Muscle of back (tissue), 13 donors: ENCODE measurements at places on chromosomes 3 and 15.
A peak's percentile ranks its signal among the peaks of the same experiment; 100 is the strongest.

- no peak for DNase-seq
Measured at GRCh38 chr15:91651251-91651650, 202.3 kb upstream of the SLCO3A1 start.

- no peak for DNase-seq
Measured at GRCh38 chr3:180183346-180183745, 146.6 kb upstream of the PEX5L start.

DNA sequence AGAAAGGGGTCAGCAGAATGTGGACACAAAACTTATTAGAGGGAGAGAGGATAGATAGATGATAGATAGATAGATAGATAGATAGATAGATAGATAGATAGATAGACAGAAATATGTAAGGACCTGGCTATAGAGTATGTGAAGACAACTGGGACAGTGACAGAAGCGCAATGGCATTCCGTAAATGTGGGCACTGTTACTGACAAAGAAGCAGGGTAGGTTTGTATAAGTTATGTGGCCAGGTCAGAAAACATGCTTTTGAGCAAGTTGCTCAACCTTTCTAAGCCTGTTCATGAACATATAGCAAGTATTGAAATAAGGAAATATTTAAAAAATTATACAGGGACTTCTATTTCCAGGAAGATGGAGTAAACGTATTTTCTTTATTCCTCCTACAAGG, 17.3 kb upstream of the SNTN start:
- DNase-seq, result no peak

- no peak for DNase-seq
Measured at GRCh38 chr3:10423171-10423882, 82.1 kb downstream of the ATP2B2 start.

DNA sequence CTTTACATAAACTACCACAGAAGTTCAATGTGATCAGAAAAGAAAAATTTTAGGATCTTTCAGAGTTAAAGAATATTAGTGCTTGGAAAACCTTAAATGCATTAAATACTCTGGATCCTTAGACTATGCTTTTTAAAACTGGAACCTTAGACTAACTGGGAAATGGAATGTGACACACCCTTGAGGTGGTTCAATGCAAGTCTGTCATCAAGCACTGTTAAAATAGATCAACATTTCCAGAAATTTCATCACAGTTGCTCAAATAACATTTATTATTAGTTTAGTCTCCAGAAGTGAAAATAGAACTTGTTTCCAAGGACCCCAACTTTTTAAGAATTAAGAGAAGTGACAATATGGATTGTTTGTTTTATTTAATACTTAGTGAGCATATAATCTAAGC, 71.8 kb downstream of the GAP43 start:
- no peak for DNase-seq

DNA sequence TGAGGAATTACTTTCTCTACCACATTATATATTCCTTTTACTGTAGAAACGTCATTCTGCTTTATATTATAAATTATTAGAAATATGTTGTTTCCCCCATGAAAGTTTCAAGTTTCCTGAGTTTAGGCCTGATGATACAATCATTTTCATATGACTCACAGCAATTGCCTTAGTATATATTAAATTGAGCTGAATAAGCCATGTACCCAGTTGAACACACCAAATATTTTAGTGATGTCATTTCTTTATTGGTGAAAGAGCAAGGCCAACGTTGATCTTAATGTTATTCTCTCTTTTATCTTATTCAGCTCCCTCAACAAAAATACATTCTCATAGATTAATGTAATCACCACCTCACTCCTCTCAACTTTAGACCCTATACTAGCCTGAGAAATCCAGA, 30.8 kb downstream of the B3GNT5 start:
- DNase-seq, result no peak

DNA sequence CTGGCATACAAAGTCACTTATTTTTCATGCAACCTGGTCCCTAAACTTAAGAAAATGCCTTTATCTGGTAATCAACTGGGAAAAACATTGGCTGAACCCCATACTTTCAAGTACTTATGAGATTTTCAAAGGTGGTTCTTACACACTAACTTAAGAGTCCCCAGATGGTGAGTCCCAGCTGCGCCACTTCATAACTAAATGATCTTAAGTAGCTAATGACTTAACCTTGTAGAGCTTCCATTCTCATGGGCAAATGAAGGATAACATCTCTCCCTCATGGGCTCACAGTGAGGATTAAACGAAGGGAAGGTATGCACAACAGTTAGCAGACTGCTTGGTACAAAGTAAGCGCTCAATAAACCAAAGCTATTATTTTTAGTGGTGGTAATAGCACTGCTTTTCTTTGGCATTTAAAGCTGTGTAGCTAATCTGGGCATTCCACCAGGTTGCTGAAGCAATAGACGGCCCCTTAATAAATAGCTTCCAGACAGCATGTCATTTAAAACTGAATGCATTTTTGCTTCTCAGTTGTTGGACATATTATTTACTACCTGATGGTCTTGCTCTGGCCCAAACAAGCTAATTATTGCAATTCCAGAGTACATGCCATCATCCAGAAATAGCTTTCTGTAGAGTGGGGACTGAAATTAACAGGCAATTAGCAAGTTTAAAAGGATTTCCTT, 55.4 kb downstream of the LIPC start:
- no peak for DNase-seq

DNA sequence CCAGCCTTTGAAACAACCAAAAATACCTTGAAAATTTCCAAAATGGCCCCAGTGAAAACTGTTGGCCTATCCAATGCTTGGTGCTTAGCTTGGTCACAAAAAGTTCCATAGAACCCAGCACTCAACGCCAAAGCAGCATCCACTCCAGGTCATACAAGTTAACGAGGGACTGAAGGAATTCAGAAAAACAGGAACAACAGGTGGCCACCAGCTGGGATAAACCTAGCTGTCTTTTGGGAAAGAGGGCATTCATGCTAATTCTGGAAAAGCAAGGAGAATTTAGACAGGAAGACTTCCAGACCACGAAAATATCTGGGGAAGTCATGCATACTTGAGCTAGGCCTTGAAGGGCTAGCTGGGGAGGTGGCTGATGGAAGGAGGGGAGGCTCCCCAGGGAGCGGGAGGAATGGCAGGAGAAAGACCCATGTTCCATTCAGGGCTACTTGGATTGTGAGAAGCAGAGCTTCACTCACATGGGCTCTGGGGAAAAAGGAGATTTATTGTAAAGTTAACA, 28.6 kb downstream of the COLQ start:
- no peak for DNase-seq

DNA sequence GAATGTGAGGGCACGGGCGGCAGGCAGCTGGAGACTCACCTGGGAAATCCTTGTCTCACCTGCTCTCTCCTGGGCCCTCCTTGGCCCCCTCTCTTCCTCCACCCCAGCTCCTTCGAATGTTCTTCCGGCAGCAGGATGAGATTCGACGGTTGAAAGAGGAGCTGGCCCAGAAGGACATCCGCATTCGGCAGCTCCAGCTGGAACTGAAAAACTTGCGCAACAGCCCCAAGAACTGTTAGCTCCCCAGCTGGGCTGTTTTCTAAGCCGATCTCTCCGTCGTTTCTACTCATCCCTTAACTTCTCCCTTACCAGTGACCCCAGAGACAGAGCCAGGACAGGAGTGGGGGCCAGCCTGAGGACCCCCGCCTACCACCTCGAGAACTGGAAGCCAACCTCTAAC, 95.0 kb downstream of the ANP32A start:
- peak; percentile 89 for DNase-seq

GRCh38 chr3:127339928-127340861, 52.3 kb upstream of the PRR20G start:
- no peak for DNase-seq

DNA sequence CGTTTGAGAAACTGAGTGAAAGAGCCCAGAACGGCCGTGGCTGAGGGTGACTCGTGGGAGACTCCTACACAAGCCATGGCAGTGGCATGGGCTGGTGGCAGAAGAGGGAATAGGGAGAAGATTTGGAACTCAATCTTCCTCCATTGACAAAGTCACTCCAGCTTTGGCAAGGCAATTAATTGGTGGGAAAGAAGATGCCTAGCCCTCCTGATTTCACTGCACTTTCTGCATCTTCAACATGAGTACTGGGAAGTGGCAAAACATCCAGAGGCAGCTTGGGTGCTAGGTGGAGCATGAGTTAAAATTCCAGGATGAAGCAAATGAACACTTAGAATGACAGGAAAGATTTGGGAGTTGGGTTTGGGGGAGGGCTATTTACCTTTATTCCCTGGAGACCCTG, 1.4 kb upstream of the TGFBR2 start:
- no peak for DNase-seq

GRCh38 chr3:174330303-174330702, 528.8 kb upstream of the NAALADL2 start:
- DNase-seq, result peak; percentile 95

- no peak for DNase-seq
Measured at GRCh38 chr15:29687204-29687815, 135.0 kb downstream of the TJP1 start.

GRCh38 chr3:180223268-180223667, 186.5 kb upstream of the PEX5L start:
- DNase-seq, result no peak

- DNase-seq, result peak; percentile 36
Measured at GRCh38 chr15:52427804-52428203, 100.9 kb downstream of the MYO5A start.

GRCh38 chr15:41490355-41490754, 3.3 kb upstream of the ITPKA start:
- no peak for DNase-seq

- DNase-seq, result no peak
Measured at GRCh38 chr3:25585361-25586166, 79.1 kb downstream of the TOP2B start.

DNA sequence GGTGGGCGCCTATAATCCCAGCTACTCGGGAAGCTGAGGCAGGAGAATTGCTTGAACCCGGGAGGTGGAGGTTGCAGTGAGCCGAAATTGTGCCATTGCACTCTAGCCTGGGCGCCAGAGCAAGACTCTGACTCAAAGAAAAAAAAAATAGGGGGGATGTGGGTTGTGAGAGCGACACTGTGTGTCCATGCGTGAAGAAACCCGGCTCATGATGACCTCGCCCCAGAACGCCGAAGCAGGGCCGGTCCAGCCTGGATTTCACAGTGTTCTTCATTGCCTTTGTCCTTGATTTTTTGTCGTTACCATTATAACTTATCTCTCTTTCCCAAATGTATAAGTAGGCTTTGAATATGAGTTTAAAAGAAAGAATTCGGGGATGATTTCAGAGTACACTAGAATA, 128.7 kb downstream of the PGPEP1L start:
- no peak for DNase-seq

- DNase-seq, result no peak
Measured at GRCh38 chr3:193819117-193820010, 226.4 kb downstream of the OPA1 start.

DNA sequence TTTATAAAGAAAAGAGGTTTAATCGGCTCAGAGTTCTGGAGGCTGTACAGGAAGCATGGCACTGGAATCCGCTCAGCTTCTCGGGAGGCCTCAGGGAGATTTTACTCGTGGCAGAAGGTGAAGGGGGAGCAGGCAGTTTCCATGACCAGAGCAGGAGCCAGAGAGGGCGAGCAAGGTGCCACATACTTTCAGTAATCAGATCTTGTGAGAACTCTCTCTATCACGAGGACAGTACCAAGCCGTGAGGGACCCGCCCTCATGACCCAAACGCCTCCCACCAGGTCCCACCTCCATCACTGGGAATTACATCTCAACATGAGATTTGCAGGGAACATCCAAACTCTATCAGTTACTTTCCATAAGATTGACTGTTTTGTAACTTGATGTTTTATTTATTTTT, 70.7 kb upstream of the SYN2 start:
- DNase-seq, result no peak

DNA sequence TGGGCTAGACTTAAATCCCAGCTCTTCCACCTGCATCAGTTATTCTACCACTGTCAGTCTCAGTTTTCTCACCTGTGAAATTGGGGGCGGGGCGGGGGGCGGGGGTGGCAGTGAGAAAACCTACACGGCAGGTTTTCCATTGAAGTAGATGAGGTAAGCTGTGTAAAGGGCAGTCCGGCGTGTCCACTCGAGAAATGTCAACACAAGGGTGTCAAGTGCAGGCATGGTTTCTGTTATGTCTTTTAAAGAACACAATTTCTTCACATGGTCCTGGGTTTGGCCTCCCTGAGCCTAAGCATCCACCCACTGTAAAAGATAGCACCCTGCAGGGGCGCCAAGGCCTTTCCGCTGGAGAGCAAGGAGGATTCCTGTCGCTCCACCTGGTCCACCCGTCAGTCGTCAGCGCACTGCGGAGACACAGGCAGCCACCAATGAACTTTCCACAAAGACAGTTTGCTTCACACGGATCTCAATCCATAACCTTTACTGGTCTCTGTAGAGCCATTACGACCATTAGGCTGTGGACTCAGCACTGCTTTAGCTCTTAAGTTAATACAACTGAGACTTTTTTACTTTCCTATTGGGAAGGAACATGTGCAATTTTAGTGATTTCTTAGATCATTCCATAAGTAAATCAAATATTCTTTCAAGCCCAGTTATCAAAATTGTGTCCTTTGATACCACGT, 99.5 kb upstream of the FOXB1 start:
- DNase-seq, result no peak

DNA sequence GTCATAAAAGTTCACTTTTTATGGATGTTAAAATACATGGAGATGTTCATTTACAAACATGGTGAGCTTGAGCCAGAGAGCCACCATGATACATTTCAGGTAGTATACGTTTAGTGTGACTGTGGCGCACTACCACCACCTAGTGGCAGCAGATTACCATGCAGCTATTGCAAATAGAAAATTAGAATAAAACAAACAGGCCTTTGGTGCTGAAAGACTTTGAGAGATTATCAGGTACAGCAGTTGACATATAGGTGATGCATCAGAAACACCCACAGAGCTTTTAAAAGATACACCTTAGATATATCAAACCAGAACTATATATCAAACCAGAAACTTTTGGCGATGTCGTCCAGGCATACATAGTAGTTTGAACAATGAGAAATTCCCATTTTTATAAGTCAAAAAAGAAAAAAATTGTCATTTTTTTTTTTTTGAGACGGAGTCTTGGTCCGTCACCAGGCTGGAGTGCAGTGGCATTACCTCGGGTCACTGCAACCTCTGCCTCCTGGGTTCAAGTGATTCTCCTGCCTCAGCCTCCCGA, 42.0 kb upstream of the ICE2 start:
- DNase-seq, result peak; percentile 68

DNA sequence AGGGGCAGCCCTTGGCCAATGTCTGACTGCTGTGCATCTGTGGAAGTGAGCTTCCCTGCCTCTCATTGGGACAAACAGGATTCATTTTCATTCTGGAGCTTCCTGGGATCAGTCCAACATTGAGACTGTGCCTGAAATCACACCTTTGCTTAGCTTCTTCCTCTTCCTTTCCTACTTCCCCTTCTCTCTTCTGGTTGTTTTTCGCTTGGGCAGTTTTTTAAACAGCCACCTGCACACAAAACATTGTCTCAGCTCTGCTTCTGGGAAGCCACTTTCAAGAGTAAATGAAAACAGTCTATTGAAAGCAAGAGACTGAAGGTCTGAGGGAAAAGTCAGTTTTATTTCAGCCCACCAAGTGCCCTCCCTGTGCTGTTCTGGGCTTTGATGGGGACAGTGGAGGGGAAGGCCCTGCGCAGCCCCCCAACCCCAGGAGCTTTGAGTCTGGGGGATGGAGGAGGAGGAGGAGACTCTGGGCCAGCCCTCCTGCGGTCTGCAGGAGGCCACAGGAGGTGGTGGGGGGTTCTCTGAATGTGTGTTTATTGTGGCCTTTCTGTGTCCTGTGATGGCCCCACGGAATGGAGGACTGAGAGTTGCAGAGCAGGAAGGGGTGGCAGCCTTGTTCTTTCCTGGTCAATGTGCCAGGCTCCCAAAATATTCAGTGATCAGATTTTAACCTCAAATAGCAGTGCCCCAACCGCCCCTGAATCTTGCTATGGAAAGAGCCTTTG, 7.8 kb upstream of the ISLR2 start:
- no peak for DNase-seq
